ENCODE measurements at places on chromosomes 12 and 14. TPM values are rescaled to one million over a fixed set of nuclear protein-coding genes. Genes with fewer than 3 reads are reported as not detected.

The FERMT2 gene
- 3.6 TPM for total RNA-seq

The PHETA1 gene
- 1.5 TPM for total RNA-seq

The PPP1R1A gene
- total RNA-seq: not detected

The IAPP gene
- total RNA-seq: not detected

The LALBA gene
- total RNA-seq: not detected

The PIWIL1 gene
- total RNA-seq: not detected

The SMAGP gene
- total RNA-seq: 0.69 TPM

The CARMIL3 gene
- 0.74 TPM for total RNA-seq

The EPYC gene
- total RNA-seq: not detected

The NKX2-1 gene
- total RNA-seq: not detected

The RNASE7 gene
- total RNA-seq: not detected

The CLEC4A gene
- not detected for total RNA-seq

The OR4E2 gene
- not detected for total RNA-seq

The LMO3 gene
- not detected for total RNA-seq

The HOXC5 gene
- not detected for total RNA-seq

The CFAP251 gene
- total RNA-seq: 0.65 TPM

The GALNT8 gene
- 0.76 TPM for total RNA-seq

The ART4 gene
- not detected for total RNA-seq

The SLC17A8 gene
- not detected for total RNA-seq

The PLCZ1 gene
- not detected for total RNA-seq

Measured in activated CD4-positive, alpha-beta T cell treated with anti-CD3 and anti-CD28 coated beads for 36 hours (primary cell).